ENCODE measurements at places on chromosomes 5 and 9.

DNA sequence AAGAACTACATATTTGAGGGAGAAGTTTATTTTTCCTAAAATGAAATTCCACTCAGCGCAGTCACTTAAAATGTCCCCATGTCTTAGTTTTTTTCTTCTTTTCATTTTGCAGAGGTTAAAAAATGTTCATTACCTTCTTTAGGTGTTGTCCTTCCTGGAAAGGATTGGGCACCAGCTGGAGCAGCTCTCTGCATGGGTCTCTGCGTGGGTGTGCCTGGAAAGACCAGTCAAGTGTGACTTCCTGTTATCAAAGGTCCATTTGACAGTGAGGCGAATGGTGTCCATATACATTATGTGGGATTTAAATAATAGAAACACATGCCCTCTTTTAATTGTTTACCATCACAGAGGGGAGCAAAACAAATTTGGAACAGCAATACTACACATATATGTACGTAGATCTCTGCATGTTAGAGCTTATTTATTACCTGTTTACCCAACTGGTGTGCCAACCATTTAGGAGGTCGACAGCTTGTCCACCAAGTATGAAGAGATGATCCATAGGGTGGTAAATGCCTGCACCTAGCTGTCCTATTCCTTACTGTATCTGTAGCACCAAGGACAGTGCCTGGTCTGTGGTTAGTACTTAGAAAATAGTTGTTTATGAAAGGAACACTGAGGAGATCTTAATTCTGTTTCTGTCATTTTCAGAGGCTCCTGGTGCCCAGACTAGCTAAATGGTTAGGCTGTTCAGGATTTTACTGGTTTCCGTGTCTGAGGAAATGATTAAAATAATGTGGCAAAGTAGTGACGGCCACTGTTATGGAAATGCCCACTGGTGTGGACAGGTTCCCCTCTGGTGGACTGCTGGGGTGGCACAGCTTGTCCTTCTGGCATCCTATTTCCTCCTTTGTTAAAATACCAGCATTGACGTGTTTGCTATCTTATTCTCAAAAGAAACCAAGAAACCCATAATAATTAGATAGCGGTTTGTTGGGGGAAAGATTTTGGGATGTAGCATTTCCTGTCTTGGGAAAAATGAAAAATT, 200.4 kb downstream of the MAST4 start:
- H3K27me3 ChIP-seq: peaks cover 43% of the 10 kb centered on the region
- no peaks in the 10 kb centered on the region for H3K4me1 ChIP-seq
- no peak overlapping the region for H3K4me3 ChIP-seq

GRCh38 chr9:131714161-131714646, 25.7 kb downstream of the RAPGEF1 start:
- peaks cover 50% of the 10 kb centered on the region for H3K4me1 ChIP-seq
- H3K4me3 ChIP-seq: no peak overlapping the region
- no peak overlapping the region for H3K27ac ChIP-seq
- DNase-seq: no peak

GRCh38 chr5:111863801-111864200, 106.8 kb upstream of the NREP start:
- peaks cover 6% of the 10 kb centered on the region for H3K27me3 ChIP-seq
- H3K27ac ChIP-seq: no peak overlapping the region
- no peak for DNase-seq
- no peaks in the 10 kb centered on the region for H3K4me1 ChIP-seq

DNA sequence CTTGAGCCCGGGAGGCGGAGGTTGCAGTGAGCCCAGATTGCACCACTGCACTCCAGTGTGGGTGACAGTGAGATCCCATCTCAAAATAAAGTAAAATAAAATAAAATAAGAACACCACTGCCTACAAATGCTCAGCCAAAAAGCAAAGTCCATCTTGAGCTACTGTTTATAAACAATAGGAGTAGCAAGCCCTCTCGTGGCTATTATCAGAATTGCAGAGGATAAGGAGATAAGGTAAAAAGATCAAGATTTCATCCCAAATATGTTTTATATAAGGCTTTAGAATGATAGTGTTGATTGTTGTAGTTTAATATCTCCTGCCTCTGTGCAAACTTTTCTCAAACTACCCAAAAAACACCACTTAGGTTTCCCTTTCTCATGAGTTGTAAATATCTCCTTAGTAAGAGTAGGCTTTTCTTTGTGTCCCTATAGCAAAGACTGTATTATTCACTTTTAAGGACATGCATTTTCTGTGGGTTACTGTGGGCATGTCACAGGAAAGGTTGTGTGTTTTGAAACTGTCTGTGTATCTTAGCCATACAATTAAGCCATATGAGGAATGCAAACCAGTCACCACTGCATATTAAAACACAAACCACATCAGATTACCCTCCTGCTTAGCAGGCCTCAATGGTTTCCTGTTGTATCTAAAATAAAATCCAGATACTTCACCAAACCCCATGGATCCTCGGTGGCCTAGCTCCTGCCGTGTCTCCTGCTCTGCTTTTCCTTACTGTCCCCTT, 31.8 kb upstream of the CKS2 start:
- no peak overlapping the region for H3K4me3 ChIP-seq
- peaks cover 36% of the 10 kb centered on the region for H3K4me1 ChIP-seq
- DNase-seq: peak; percentile 59
- peak overlapping the region; percentile 63 for H3K27ac ChIP-seq

Measured in activated CD4-positive, alpha-beta T cell treated with anti-CD3 and anti-CD28 coated beads, Interleukin-2, amount 10 ng/mL, durations not matched to agents 7 days and 5 days (primary cell).